ENCODE measurements at places on chromosomes 3 and 15.
A peak's percentile ranks its signal among the peaks of the same experiment; 100 is the strongest.

DNA sequence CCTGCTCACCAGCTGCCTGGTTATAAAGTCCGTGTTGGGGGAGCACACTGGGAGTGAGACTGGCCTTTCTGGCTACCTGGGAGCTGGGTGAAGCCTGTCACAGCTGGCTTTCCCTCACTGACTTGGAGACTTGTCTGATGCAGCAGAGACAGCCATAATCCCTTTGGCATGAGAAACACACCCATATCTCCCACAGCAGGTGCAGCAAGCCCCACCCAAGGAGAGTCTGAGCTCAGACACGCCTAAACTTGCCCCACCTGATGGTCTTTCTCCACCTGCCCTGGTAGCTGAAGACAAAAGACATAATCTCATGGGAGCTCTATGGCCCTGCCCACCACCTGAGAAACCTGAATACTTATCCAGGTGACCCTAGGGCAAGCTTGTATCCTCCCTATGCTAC lies 54.8 kb downstream of the NMD3 start:
- DNase-seq: no peak

DNA sequence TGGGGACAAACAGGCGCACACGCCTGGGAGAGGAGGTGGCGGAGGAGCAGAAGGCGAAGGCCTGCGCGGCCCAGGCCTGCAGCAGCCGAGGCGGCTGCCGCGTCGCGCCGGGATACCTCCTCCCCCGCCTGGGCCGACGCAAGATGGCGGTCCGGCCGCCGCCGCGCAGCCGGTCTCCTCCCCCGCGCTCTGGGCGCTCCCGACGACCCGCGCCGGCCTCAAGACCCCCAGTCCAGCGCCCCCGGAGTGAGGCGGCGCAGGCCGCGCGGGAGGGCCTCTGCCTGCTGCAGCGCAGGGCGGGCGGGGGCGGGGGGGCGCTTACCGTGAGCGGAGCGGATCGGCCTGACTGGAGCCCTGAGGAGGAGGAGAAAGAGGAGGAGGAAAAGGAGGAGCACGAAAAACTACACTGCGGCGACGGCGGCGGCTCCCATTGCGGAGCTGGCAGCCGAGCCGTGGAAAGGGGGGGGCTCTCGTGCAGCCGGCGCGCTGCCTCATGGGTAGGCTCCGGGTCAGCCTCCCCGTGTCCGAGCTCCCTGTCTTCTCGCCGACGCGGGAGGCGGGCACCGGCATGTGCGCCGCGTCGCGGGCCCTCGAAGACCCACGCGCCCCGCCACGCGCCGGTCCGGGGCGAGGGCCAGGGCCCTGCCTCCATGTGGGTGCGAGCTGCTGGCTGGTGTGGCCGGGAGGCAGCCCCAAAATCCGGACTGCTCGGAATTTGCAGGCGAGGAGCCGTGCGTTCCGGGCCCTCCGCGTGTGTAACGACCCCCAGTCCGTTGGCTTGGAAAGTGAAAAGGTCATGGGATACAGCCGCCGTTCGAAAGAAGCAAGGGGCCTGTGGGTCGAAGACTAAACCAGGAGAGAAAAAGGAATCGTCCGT lies at the start of gene ZNF280D:
Gene ZNF280D, minus strand, starts transcription at position 374 of the 877 bp plus-strand sequence. CDS start 26,400 bp downstream, outside the sequence.
- DNase-seq: peak; percentile 67

GRCh38 chr3:197734667-197735318 lies 1.9 kb downstream of the RUBCN start:
- DNase-seq: no peak

DNA sequence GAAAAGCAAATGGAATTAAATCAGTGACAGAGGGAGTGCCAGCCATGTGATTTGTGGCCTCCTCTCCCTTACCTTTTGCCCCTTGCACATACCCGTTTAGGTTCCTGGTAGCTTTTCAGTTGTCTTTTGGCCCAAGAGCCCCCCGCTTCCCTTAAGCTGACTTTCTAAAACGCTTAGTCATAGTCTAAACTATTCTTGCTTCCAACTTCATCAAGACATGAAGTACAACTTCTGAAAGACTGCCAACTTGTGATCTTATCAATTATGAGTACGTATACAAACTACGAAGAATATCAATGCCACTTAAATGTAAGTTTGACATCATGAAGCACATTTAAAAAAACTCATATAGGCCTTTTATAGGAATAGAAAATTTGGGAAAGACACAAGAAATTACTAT lies 61.9 kb downstream of the EIF3J start:
- DNase-seq: no peak

GRCh38 chr3:194423317-194423716 lies 24.3 kb upstream of the GP5 start:
- DNase-seq: no peak

- DNase-seq: no peak
These were observed 103.5 kb downstream of the LIPC start for GRCh38 chr15:58535337-58535736.

DNA sequence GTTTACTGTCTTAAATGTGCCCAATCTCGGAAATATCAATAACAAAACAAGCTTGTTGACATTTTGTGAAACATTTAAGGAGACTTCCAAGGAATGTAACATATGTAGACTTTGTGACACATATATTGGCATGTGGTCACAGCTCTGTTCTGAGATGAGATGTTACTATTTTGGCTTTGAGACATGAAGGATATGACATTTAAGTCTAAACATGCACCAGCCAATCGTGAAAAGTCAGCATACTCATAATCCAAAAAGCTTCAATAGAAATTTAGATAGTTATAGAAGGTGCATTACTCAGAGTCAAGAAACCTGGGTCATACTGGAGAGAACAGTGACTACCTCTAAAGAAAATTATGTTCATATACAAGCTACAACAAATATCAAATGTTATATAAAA lies 13.4 kb downstream of the COMMD2 start:
- DNase-seq: no peak

- DNase-seq: no peak
These were observed 504.6 kb downstream of the FOXP1 start for GRCh38 chr3:71078723-71079525.

DNA sequence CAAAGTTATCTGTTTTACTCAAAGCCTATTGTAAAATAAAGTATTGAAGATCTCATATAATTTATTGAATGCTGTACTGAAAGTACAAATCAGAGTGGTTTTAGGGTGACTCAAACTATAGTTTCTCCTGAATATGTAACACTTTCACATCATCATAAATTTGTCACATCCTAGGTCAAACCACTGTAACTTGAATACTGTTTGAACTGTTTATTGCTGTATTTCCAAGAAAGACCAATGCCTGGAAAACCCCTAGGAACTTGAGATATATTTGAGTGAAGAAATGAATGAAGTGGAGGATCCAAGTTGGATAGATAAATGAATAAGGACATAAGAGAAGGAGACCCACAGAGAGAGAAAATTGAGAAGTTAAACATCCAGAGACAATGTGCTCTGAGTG lies 348.2 kb downstream of the GRM7 start:
- DNase-seq: no peak

- DNase-seq: peak; percentile 43
These were observed 68.4 kb upstream of the CHRNB4 start for GRCh38 chr15:78709263-78709882.

DNA sequence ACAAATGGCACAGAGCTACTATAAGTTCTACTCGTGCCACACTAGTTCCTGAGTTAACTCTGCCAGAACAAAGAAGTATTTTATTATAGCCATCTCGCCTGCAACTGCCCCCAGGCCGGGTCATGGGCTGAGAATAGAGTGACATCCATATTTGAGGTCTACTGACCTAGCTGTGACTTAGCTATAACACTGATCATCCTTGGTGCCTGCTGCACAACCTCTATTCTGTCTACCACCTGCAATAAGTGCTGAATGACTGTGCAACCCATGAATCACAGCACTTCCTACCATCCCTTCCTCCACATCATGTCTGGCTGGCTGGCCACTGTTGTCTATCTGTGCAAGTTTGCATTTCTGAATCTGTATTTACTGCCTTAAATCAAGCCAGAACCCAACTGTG lies 506.5 kb upstream of the TBL1XR1 start:
- DNase-seq: no peak

GRCh38 chr3:128648940-128649663 lies 1.5 kb downstream of the RPN1 start:
- DNase-seq: no peak

DNA sequence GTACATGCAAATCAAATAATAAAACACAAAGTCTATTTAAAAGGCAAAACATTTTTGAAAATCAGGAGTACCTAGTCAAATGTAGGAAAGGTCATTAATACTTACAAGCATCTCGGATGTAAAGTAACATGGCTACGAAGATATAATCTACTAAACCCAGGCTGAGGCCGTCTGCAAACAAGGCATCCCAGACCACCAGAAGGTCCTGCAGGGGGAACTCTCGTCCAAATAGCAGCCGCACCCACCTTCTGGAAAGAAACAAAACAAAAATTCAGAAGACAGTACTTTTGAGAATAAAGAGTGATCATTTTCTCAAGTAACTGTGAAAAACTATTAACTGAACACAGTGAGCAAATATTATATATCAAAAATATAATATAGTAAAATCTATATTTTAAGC lies 423.1 kb downstream of the PLCL2 start:
- no peak for DNase-seq

GRCh38 chr15:25715536-25716413 lies 147.4 kb downstream of the ATP10A start:
- DNase-seq: no peak

- DNase-seq: no peak
These were observed 55.1 kb upstream of the SPRED1 start for GRCh38 chr15:38197553-38197952.

GRCh38 chr3:118809696-118810498 lies 224.7 kb downstream of the IGSF11 start:
- no peak for DNase-seq

- no peak for DNase-seq
These were observed 276.2 kb upstream of the DPH6 start for GRCh38 chr15:35822153-35822552.

DNA sequence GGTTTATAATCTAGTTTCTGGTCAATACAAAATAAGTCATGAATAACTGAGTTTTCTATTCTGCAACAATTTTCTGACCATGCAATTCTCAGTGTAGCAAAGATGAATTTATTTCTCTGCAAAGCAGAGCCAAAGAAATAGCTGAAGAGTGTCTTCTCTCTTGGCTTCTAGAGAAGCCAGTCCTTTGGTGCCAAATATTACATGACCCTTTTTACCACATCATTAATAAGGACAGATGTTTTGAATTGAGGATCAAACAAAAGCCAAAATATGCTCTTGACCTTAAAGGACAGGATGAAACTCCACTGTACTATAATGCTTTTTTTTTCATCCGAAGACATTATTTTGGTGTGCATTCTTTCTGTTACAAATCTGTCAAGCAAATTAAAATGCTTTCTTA lies 40.2 kb upstream of the OSTN start:
- no peak for DNase-seq

GRCh38 chr15:69320977-69321554 lies 22.4 kb downstream of the PAQR5 start:
- DNase-seq: no peak

DNA sequence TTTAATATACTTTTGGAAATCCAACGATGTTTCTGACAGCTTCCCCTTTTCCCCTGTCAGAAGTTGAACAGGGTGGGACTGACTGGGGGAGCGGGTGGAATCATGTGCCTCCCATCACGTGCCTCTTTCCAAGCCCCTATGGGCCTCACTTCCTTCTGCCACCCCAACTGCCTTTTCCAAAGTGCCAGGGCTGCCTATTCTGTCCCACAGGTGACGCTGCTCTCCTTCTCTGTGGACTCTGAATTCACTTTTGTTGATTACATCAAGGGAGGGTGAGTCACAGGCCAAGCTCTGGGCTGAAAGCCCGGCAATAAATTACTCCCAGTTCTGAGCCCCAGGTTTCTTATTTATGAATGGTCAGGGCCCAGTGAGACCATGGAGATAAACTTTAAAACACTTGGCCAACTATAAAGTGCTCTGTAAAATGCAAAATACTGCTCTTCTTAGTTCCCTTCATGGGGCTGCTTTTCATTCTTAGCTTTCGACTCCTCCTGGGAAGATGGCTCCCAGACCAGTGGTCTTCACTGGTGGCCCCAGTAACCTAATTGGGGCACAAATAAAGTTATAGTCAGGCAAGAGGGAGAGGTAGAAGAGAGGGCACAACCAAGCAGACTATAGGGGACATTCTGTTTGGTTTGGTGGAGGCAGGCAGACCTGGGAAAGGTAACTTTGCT lies 12.3 kb downstream of the CPNE9 start:
- DNase-seq: no peak

DNA sequence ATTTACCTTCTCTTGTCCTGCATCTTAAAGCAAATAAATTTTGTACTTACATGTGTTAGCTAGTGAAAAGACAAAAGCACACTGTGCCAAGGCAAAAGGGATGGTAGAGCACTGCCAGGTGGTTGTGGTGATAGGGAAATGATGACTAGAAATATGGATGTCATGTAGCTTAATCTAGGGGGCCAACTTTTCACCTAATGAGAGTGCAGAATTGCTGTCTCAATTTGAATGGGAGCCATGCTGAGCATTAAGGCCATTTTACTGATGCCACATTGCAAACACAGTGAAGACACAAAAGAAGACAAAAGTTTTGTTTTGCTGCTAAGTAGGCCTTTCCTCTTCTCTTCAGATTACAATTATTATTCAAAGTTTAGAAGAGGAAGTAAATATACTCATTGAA lies 274.7 kb downstream of the PDCD6IP start:
- DNase-seq: no peak

DNA sequence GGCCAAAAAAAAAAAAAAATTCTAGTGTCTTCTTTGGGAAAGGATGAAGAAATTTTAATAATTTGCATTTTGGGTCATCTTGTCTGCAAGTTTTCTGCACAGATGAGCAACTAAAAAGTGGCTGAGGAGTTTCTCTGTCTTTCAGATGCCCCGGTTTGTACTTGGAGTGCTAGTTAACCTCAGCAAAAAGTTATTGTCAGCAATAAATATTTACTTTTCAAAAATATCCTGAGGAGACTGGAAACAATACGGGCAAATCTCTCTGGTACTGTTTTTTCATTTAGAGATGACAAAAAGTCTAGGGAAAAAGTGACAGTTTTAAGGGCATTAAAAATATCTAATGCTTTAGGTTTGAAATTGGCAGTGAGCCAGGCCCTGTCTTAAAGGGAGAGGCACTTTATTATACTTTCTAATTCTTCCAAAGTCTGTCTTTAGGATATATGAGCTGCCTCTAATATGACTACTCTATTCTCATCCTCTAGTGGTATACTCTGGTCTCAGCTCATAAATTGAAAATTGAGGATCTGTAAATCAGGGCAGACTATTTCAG lies 436.0 kb upstream of the NR2F2 start:
- no peak for DNase-seq

DNA sequence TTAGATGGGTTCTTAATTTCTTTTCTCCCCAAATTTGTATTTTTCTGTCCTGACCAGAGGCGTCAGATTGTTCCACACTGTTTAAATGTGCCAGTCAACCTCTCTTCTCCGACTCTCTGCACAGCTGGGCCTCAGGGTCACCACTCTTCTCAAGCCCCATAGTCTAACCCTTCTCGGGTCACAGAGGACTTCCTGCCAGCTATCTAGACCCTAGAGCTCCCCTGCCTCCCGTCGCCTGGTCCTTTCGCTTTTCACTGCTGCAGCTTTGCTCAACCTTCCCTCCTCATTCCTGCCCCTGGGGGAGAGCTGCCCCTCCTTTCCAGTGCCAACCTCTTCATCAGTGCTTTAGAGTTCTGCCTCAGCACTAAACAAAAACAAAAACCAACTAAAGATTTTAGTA lies 151.7 kb downstream of the ATG7 start:
- no peak for DNase-seq

All from T follicular helper cell (primary cell).